ENCODE measurements at places on chromosomes 2 and 18.

DNA sequence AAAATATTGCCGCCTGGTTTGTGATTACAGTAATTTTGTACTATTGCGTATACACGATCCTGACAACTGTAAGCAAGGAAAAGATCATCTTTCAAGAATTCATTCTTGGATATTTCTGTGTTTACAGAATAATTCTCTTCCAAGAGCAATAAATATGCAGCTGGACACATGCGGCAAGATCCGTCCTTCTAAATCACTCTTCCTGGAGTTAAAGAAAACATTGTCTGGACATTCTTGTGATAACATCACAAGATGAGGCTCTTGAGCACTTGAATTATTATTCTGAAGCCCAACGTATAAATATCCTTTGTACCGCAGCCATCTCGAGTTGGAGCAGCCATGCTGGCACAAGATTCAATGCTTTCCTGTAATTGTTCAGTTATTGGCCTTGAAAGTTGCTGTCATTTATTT lies 9.9 kb downstream of the FHL2 start:
- no peak for DNase-seq

DNA sequence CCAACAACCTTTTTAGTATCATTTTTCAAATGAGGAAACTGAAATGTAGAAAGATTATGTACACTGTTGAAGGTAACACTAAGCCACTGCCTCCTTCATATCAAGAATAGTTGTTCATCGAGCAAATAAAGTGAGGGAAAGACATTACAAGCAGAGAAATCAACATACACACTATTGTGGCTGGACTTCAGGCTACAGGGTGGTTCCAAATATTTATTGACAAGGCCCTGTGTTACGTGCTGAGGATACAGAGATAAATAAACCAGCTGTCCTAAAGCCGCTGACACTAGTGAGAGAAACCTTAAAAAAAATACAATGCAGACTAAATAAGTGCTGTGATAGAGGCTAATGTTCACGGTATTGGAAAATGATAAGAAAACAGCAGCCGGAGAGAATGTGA lies 1.9 kb upstream of the LNPK start:
- DNase-seq, result no peak

GRCh38 chr2:176002688-176003210 lies 682 bp upstream of the LNPK start:
- DNase-seq, result no peak

DNA sequence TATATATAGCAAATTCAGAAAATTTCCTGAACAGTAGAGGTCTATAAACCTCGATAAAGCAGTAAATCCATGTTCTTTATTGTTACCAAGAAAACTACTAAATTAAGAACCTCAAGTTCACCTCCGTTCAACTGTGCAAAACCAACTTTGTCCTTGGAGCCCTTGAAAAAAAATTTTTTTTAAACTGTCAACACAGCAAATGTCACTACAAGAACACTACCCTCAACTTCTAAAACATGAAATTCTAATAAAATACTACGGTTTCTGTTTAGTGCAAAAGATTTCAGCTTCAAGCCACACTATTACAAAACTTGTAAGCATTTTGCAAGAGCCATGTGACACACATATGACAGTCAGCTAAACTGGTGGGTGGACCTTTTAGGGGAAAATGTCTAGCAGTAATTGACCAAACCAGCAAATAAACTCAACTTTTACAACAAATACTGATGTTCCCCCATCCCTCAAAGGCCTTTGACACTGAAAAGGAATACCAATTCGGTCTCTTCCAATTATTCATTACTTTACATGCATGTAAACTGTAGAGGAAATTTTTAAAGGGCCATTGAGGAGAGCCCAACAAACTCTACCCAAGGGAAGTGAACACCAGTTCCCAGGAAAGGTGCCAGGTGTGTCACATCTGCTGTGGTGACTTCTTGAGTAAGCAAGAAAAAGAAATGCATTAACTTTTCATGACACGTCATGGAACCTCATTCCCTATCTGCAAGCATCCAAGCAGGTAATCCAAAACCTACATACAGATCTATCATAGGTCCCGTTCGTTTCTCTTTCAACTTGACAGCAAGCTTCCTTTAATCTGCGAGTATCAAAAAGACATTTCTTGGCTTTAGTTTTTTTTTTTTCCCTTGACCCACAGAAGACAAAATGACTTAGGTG lies 1.4 kb downstream of the RAB1A start:
- DNase-seq, result no peak

- DNase-seq, result no peak
These were observed 257.4 kb upstream of the SLC14A2 start for GRCh38 chr18:45357686-45358470.

DNA sequence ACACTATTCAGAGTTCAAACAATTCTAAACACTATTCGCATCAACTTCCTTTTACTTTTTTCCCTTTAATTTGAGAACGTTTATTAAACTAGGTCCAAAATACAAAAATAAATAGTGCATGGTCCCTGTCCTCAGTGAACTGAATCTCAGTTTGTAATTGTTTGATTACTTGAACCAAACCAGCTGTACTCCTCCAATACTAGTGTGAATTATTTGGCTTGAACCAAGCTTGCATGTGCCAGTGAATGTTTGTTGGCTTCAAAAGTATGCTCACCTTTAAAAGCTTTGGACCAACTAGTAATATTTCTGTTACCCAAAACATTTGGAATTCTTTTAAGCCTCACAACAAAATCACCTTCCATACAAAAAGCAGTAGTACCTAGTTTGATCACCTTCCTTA lies 15.5 kb downstream of the CCNT2 start:
- DNase-seq, result no peak

GRCh38 chr2:168758970-168759820 lies 43.2 kb upstream of the NOSTRIN start:
- DNase-seq, result no peak

- no peak for DNase-seq
These were observed 95.5 kb downstream of the ZNF521 start for GRCh38 chr18:25256439-25256838.

DNA sequence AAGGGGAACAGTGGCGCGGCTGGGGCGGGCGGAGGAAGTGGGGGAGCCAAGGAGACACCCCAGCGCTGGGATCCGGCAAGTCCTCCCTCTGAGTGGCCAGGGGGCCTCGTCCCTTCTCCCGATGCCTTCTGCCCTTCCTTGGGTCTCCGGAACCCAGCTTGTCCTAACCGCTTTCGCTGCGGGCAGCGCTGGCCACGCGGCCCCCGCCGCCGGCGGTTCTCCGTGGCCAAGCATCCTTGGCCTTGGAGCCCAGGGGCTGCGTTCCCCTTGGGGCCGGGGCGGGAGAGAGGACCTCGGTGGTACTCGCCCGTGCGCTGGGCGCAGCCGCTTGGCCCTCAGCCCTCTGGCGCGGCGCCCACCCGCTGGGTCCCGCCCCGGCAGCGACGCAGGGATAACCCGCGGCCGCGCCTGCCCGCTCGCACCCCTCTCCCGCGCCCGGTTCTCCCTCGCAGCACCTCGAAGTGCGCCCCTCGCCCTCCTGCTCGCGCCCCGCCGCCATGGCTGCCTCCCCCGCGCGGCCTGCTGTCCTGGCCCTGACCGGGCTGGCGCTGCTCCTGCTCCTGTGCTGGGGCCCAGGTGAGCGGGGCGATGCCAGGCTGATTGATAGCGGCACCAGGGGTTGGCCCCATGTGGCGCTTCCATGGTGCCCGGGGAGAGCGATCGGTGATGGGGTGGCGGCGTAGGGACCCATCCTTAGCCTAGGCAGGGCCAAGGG lies 128.7 kb downstream of the UXS1 start:
- no peak for DNase-seq

DNA sequence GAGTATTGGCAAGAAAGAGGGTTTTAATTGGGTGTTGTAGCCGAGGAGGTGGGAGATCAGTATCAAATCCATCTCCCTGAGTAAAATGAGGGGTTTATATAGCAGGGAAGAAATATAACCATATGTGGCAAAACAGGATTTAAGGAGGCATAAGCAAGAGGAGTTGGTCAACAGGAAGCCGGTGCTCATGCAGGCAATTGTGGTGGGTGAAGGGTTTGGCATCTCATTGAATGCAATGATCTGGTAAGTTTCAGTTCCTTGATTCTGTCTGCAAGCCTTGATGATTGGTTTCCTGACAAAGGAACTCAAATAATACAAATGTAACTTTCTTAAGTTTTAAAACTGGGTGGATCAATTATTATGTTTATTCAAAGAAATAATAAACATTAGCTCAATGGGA lies 564.4 kb upstream of the LINC00305 start:
- DNase-seq, result no peak

DNA sequence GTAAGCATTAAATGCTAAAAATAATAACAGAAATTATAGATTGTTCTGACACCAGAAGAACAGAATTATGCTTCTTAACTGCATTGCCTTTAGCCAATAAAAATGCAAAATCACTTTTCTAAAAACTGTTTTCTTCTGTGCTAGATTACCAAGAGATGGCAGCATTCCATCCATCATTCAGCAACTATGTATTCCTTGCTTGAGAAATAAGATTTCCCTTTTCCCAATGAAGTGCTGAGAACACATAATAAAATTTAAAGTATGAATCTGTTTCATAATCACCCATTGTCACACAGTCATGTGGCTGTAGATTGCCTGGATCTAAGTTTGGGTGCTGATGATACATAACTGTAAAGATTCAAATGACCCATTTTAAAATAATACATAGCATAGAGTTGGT lies 504.2 kb downstream of the TDRD15 start:
- no peak for DNase-seq

- DNase-seq, result no peak
These were observed 38.3 kb downstream of the LRRFIP1 start for GRCh38 chr2:237665713-237666143.

DNA sequence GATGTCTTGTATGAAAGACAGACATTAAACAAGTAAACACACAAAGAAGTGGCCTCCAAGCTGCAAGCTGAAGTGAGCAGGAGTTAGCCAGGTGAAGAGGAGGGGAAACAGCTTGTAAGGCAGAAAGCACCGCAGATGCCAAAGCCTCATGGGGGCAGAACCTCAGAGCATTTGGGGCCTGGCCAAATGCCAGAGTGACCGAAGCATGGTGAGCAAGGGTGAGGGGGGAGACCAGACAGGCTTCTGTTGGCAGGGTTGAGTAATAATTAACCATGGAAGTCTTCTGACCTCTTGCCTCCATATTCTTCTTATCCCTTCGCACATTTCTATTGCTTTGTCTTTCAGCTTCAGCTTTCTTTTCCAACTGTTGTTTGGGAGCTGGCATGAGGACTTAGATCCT lies 5.6 kb downstream of the QPCT start:
- DNase-seq, result no peak

DNA sequence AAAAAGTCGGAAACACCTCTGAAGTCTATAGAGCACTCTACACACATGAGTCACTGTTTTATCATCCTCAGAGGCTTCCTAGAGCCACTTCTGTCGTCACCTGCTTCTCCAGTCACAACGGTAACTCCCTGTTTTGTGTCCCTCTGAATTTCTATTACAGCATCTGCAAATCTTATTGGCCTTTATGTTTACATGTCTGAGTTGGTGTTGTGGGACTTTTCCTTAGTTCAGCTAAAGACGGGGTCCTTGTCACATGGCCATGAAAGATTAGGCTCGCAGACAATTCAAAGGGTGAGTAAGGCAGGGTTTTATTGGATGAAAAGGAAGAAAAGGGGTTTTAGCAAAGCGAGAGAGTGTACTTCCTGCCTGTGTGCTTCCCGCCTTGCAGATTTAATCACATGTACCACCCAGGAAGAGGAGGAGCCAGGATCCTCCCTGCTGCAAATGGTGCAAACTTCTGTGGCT lies 185.6 kb downstream of the LPIN1 start:
- no peak for DNase-seq

- no peak for DNase-seq
These were observed 39.7 kb downstream of the CDCA7 start for GRCh38 chr2:173394091-173394974.

- no peak for DNase-seq
These were observed 46.8 kb upstream of the PPM1B start for GRCh38 chr2:44121899-44122298.

DNA sequence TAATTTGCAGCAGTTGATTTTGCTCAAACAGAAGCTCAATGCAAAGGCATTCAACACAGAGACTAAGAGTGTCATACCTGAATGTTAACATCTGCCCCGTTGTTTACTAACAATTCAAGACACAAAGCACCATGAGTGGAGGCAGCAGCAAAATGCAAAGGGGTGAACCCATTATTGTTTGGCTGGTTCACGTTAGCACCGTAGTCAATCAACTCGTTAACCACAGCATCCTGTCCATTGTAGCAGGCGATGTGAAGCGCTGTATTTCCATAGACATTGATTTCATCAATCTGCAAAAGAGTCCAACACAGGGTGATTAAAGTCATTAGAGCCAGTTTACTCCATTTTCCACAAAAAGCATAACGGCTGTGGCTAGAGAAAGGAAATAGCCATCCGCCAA lies 189.3 kb downstream of the ANKRD44 start:
- no peak for DNase-seq

DNA sequence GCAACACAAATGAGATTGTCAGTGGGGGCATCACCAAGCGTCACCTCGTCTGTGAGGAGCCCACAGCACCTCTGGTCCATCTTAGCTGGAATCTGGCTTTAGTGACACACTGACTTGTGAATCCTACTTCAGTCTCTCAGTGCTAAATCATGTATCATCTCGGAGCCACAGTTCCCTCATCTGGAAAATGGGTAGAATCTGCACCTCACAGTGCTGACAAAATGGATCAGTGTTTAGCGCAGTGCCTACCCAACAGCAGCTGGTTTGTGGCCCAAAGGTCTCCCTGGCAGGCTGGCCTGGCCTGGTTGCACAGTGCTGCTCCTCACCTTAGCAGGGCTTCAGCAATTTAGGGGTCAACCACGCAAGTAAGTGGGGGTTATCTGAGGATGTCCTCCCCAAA lies 10.0 kb downstream of the DBI start:
- DNase-seq, result no peak

DNA sequence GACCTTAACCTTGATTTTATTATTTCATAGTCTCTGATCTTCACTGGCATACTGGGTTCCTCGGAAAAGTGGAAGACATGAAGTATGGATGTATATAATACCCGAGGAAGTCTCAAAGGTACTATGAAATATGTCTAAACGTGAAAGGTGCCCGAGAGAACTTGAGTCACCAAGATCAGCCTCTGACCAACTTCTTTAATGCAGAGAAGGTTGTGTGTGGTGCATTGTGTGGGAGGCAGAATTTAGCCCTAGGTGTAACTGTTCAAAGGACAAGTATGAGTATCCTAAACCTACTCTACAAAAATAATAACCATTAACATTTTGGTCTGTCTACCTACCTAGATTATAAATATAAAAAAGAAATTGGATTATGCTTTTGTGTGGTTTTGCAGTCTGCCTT lies 36.1 kb downstream of the OSBPL6 start:
- no peak for DNase-seq

Data from right lobe of liver (tissue), 6 donors.